ENCODE measurements at places on chromosomes 5 and 9. TPM values are rescaled to one million over a fixed set of nuclear protein-coding genes. Genes with fewer than 3 reads are reported as not detected.

DNA sequence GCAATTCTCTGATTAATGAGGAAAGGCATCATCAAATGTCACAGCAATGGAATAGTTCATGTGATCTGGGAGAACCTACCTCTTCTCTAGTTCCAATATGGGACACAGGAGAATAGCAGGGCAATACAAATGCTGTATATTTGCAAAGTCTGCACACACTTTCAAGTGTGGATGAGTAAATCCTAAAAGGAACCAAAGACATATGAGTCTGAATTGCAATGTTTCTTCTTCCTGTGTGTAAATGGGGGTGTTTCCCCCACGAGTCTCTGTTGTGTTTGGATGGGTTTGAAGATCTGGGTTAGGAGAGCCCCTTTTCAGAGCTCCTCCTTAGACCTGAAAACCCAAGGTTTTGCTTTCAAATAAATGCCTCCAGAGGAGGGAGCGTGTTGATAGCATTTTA, 26.9 kb downstream of the SLC46A2 start:
- no peak overlapping the region for H3K27ac ChIP-seq
- no peak overlapping the region for H3K4me3 ChIP-seq
- DNase-seq, result no peak
- H3K36me3 ChIP-seq, result no peaks in the 10 kb centered on the region
- H3K27me3 ChIP-seq, result no peaks in the 10 kb centered on the region

- no peaks in the 10 kb centered on the region for H3K4me1 ChIP-seq
- no peak for DNase-seq
- no peaks in the 10 kb centered on the region for H3K27me3 ChIP-seq
Observed at GRCh38 chr9:134782921-134783698, 97.5 kb upstream of the FCN2 start.

DNA sequence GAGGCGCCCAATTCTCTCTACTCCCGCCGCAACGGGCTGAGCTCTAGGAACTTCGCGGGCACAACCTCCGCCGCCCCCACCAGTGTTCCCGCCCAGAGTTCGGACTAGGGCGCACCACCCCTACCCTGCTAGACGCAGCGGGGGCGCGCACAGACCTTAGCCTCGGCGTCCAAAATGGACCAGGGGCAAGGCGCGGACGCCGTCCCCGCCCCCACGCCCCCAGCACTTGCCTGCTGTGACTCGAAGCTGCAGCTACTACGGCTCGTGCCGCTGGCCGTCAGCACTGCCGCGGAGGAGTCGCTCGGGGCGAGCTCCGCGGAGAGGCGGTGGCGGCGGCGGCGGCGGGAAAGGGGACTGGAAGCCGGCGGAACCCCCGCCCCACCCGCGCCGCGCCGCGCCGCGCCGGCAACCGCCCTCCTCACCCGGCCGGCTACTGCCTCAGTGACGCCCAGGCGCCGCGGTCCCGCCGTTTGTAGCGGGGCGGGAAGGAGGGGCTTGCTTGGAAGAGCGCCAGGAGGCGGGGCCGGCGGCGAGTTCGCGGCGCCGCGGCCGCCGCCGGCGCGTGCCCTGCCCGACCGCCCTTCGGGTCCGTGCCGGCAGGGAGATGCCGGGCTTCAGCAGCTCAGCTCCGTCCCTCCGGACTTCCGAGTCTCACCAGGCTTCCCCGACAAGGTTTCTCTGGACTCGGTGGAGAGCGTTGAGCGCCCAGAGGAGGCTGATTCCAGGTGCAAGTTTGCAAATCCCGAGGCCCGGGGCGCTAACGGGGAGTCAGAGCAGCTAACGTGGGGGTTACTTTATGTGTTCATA, 4.5 kb downstream of the ELAVL2 start:
- DNase-seq, result peak; percentile 26
- peaks cover 7% of the 10 kb centered on the region for H3K27me3 ChIP-seq
- peak overlapping the region; percentile 31 for H3K4me3 ChIP-seq

DNA sequence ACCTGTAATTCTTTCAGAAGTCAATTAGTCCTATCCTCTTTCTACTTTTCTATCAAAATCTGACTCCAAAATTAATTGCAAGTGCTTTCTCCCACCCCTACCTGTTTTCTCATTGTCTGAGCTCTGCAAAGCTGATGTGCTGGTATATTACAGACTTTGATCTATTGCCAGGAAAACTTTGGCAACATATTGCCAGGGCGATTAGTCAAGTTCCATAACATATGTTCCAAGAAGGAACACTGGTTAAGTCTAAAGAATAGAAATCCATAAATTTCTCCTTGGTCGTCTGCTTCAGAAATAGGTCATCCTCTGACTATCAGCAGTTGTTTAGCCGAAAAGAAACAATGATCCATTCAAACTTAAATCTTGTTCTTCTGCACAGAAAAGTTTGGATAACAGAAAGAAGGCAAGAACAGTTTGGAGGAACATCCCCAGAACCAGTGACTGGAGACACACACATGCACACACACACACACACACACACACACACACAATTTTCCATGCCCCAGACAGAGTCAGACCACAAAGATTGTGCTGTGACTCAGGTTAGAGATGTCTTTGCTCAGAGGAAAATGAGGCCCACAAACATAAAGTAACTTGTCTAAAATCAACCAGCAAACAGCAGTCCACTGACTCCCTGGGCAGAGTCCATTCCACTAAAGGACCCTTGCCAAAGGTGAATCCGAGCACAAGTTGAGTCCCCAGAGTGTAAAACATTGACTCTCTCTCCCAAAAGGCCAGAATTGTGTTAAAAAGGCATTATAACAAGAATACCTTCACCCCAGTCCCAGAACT, 202.1 kb downstream of the DEPDC1B start:
- H3K27me3 ChIP-seq, result no peaks in the 10 kb centered on the region
- H3K4me3 ChIP-seq, result no peak overlapping the region
- H3K36me3 ChIP-seq, result no peaks in the 10 kb centered on the region

- H3K27me3 ChIP-seq, result no peaks in the 10 kb centered on the region
- peak; percentile 91 for DNase-seq
- H3K27ac ChIP-seq, result peak overlapping the region; percentile 98
- no peaks in the 10 kb centered on the region for H3K36me3 ChIP-seq
- H3K4me1 ChIP-seq, result peaks cover 3% of the 10 kb centered on the region
Observed at GRCh38 chr9:6007770-6008168, 7.7 kb downstream of the RANBP6 start.

DNA sequence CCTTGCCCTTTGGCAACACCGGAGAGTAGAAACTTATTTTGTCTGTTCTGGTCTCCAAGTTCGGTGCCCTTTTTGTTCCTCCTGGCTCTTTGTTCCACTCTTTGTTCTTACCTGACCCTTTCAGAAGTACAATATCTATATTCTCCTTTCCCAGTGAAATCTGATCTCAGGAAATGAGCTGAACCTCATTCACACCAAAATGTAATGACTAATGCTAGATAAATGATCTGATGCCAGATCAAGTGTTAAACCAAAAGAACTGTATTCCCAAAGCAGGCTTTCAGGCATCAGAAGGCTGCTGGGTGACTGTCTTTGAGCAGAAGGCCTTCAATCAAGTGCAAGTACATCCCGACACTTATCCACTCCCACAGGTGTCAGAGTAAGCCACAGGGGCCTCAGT, 156.4 kb downstream of the SPOCK1 start:
- no peak overlapping the region for H3K27ac ChIP-seq
- H3K36me3 ChIP-seq, result no peaks in the 10 kb centered on the region
- H3K4me3 ChIP-seq, result no peak overlapping the region
- DNase-seq, result no peak

- H3K27ac ChIP-seq, result no peak overlapping the region
- no peaks in the 10 kb centered on the region for H3K4me1 ChIP-seq
- H3K4me3 ChIP-seq, result no peak overlapping the region
- H3K36me3 ChIP-seq, result no peaks in the 10 kb centered on the region
- DNase-seq, result no peak
Observed at GRCh38 chr5:124751031-124751430, 4.6 kb upstream of the ZNF608 start.

GRCh38 chr5:164306662-164307061, 801.2 kb downstream of the MAT2B start:
- DNase-seq, result no peak
- no peak overlapping the region for H3K4me3 ChIP-seq
- no peaks in the 10 kb centered on the region for H3K27me3 ChIP-seq
- no peaks in the 10 kb centered on the region for H3K36me3 ChIP-seq
- H3K27ac ChIP-seq, result no peak overlapping the region

- H3K4me3 ChIP-seq, result no peak overlapping the region
- H3K36me3 ChIP-seq, result no peaks in the 10 kb centered on the region
- no peak overlapping the region for H3K27ac ChIP-seq
- DNase-seq, result no peak
- H3K27me3 ChIP-seq, result no peaks in the 10 kb centered on the region
- no peaks in the 10 kb centered on the region for H3K4me1 ChIP-seq
Observed at GRCh38 chr5:14487897-14488570, 93.6 kb upstream of the OTULINL start.

DNA sequence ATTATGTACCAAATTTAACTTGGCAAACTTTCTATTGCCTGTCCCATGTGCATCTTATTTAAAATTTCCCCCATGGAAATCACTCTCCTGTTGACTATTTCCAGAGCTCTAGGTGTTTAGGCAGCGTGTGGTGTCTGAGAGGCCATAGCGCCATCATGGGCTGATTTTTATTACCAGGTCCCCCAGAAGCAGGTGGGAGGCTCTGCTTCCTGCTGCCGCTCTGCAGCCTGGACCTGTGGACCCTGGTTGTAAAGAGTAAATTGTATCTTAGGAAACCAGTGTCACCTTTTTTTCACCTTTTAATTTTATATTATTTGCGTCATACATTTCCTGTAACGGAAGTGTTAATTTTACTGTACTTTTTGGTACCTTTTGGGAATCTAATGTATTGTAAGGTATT, 6.4 kb downstream of the HNRNPAB start:
- no peak overlapping the region for H3K27ac ChIP-seq
- no peaks in the 10 kb centered on the region for H3K36me3 ChIP-seq
- H3K27me3 ChIP-seq, result no peaks in the 10 kb centered on the region
- H3K4me3 ChIP-seq, result no peak overlapping the region
- peaks cover 8% of the 10 kb centered on the region for H3K4me1 ChIP-seq
- no peak for DNase-seq

DNA sequence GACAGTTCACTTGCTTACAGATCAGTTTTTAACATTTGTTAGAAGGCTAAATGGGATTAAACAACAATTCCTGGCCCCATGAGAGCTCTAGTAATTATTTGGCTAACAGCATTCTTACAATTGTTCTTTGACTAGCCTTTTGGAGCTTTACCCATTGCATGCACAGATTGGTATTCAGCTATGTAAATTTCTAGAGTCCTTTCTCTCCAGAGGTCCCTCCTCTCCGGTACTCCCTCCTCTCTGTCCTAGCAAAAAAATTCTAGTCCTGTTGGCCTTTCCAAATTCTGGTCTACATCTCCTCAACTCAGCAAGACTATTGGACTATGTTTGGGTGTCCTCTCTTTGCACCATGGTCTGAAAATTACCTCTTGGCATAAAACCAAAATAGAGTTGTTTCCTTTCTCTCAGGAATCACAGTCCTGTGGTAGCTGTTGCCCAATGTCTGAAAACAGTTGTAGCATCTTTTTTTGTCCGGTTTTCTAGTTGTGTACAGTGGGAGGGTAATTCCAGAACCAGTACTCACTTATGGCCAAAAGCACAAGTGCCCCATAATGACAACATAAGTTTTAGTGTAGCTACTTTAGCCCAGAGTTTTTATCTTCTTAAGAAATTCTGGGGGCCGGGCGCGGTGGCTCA, 18.1 kb downstream of the SAR1B start:
- H3K4me3 ChIP-seq, result no peak overlapping the region
- H3K27ac ChIP-seq, result no peak overlapping the region
- no peaks in the 10 kb centered on the region for H3K4me1 ChIP-seq
- no peaks in the 10 kb centered on the region for H3K36me3 ChIP-seq

DNA sequence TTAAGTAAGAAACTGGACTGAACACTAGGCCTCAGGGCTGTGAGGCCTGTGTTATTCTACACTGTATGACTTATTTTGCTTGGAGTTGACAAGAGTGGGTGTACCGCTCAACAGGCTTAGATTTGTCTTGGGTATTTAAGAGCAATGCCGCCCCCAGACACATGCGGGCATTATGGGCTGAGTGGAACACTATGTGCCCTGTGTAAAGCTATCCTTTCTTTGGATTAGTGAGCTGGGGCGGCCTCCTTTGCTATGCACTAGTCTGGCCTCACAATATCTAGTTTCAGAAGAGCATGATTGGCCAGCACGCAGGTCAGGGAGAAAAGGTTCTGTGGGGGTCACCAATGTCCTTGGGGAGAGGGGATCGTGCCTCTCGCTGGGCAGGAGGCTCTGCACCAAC, 206.3 kb upstream of the GDNF start:
- DNase-seq, result no peak
- H3K27ac ChIP-seq, result no peak overlapping the region
- H3K36me3 ChIP-seq, result no peaks in the 10 kb centered on the region

- H3K4me3 ChIP-seq, result no peak overlapping the region
- H3K4me1 ChIP-seq, result no peaks in the 10 kb centered on the region
- no peaks in the 10 kb centered on the region for H3K36me3 ChIP-seq
- no peak for DNase-seq
- no peak overlapping the region for H3K27ac ChIP-seq
Observed at GRCh38 chr5:135693371-135693955, 114.7 kb upstream of the CXCL14 start.

- H3K4me3 ChIP-seq, result no peak overlapping the region
- H3K27ac ChIP-seq, result no peak overlapping the region
- H3K36me3 ChIP-seq, result no peaks in the 10 kb centered on the region
- no peaks in the 10 kb centered on the region for H3K27me3 ChIP-seq
- DNase-seq, result no peak
- H3K4me1 ChIP-seq, result no peaks in the 10 kb centered on the region
Observed at GRCh38 chr9:21165516-21165915, 944 bp downstream of the IFNA21 start.

- no peak for DNase-seq
- no peak overlapping the region for H3K27ac ChIP-seq
- no peaks in the 10 kb centered on the region for H3K36me3 ChIP-seq
- H3K27me3 ChIP-seq, result no peaks in the 10 kb centered on the region
Observed at GRCh38 chr5:34841816-34842215, 2.9 kb downstream of the TTC23L start.

DNA sequence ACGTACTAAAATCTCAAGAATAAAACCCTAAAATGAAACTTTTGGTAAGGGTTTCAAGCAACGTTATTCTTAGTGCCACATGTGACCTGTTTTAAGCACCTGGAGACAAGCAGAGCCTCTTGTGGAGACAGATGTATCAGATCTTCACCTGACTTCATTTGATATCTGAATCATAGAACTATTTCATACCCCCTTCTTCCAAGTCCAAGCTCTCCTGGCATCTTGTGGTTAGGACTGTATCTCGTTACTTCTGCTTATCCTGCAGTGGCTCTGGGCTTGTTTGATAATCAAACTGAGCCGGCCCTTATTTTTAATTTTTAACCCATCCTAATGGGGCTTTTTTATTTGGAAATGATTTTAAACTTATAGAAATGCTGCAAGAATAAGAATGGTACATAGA, 11.1 kb upstream of the FSD1L start:
- DNase-seq, result no peak
- H3K27ac ChIP-seq, result no peak overlapping the region
- no peaks in the 10 kb centered on the region for H3K36me3 ChIP-seq
- H3K4me1 ChIP-seq, result peaks cover 2% of the 10 kb centered on the region
- H3K4me3 ChIP-seq, result no peak overlapping the region
- H3K27me3 ChIP-seq, result no peaks in the 10 kb centered on the region

CDH9 gene
- total RNA-seq, result not detected

IL3 gene
- total RNA-seq, result not detected

ELP1 gene
- total RNA-seq, result 49.2 TPM

OR1J1 gene
- total RNA-seq, result not detected

SPEF2 gene
- 7.6 TPM for total RNA-seq

ANKRD31 gene
- 0.36 TPM for total RNA-seq

TEX48 gene
- total RNA-seq, result not detected

EIF4E1B gene
- not detected for total RNA-seq

All from ovary (tissue), 10 donors.